ENCODE measurements at places on chromosomes 2 and 18.

GRCh38 chr2:160365716-160366367 is 127.8 kb downstream of the RBMS1 start:
- DNase-seq: no peak

DNA sequence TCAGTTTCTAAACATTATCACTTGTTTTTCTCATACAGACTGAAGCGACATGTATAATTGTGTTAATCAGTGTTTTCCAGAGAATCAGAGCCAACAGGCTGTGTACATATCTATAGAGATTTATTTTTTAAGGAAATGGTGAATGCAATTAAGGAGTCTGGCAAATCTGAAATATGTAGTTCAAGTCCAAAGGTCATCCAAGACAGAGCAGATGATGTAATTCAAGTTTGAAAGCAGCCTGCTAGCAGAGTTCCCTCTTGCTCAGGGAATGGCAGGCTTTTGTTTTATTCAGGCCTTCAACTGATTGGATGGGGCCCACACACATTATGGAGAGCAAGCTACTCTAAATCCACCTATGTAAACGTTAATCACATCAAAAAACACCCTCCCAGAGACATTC is 282.6 kb downstream of the CBLN2 start:
- DNase-seq: no peak

DNA sequence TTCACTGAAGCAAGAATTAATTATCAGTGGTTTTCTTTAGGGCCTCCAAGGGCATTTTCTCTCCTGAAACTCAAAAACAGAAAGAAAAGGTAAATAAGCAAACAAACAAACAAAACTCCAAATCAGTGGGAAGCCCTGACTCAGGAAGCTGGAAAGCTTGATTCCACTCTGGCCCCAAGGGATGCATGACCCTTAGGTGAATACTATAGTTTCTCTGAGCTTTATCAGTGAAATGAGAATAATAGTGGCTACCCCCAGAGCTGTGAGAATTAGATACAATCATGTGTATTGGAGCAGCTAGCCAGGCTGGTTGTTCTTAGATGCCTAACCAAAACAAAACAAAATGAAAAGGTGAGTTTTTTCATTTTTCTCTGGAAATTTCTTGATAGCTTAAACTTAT is 585.1 kb downstream of the CNTNAP5 start:
- DNase-seq: no peak

DNA sequence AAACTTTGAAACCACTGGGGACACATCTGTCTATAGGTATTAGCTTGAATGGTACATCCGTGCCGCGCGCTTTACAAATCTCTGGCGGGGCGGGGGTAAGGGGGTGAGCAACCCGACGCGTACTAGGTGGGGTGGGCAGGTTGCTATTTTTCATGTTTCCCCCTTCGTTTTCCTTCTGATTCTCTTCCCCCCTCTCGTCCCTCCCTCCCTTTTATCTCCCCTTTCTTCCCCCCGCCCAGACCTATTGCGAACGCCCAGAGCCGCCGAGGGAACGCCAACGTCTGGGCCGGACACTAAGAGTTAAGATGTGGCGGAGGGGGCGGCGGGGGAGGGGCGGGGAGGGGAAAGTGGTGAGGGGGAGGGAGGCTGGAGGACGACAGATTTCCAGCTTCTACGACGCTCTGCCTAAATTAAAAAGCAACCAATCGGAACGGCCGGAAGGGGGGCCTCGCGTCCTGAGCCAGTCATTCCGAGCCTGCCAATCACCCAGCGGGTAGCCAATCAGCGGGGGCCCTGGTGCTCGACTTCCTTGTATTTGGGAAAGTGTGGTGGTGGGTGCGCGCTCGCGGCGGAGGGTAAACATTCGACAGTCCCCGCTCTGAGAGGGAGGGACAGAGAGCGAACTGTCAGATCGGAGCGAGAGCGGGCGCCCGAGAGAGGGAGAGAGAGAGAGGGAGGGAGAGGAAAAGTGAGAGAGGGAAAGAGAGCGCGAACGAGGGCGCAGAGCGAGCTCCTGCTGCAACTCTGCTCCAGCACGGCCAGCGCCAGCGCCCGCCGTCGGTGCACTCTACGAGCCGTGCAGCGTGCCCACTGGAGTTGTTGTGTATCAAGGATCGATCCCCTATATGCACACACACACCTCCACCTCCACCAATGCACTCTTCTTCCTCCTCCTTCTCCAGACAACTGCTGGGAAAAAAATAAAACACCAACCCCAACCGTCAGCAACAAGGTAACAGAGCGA is at the start of gene POU3F3:
POU3F3 (plus strand) TSS at position 582 of the 964 bp plus-strand sequence. CDS start 1,396 bp downstream, outside the sequence.
- DNase-seq: peak; percentile 24

DNA sequence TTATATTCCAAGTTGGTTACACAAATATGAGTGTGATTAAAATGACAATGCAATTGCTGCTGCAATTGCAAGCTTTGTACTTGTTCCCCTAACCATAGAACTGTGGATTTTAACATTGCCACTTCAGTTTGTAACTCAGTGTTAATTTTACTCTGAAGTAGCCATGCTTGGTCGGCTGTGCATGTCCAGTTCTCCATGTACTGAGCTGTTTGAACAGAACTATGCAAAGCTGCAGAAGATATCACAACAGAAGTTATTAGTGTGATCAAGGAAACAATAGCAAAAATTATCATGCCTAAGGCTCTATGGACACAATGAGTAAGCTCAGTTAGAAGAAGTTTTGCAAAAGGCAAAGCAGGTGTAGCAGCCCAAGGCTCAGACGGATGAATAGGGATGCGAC is 45.3 kb downstream of the CXCR4 start:
- no peak for DNase-seq

GRCh38 chr18:75337348-75337747 is 90.2 kb downstream of the SMIM21 start:
- DNase-seq: no peak

DNA sequence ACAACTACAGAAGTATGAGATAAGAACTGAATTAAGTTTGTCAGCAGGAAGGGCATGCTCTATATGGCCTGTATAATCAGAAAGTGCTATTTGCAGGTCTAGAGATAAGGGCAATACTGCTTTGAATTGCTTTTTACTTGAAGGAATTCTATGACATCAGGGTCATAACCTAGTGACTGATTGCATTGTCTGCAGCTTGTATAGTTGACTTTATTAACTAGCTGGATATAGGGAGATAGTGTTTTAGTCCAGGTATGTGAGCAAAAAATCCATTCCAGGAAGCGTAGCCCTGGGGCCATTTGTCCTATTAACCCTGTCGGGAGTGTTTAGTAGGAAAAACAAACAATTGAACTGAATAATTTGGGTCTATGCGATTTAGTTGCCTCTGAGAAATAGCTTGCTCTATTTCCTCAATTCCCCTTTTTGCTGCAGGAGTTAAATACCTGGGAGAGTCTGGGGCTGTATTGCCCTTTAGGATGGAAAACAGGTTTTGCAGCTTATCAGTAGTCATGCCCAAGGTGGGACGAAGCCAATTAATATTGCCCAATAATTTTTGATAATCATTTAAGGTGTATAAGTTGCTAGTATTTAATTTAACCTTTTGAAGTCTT is 30.0 kb downstream of the HTR2B start:
- no peak for DNase-seq

GRCh38 chr2:231673348-231673770 is 35.0 kb upstream of the PTMA start:
- DNase-seq: peak; percentile 13

GRCh38 chr2:236785611-236786057 is 216.0 kb downstream of the ACKR3 start:
- no peak for DNase-seq

DNA sequence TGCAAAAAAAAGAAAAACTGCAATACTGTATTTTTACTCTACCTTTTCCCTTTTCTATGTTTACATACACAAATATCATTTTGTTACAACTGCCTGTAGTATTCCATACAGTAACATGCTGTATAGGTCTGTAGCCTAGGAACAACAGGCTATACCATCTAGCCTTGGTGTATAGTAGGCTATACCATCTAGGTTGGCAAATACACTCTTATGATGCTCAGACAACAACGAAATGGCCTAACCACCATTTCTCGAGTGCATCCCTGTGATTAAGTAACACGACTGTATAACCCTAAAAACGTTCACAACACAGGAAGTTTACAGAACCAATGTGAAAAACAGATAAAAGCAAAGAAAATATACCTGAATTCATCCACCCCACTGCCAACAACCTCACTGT is 64.0 kb downstream of the MEMO1 start:
- DNase-seq: no peak

GRCh38 chr2:109423556-109424359 is 190.0 kb downstream of the SEPTIN10 start:
- no peak for DNase-seq

DNA sequence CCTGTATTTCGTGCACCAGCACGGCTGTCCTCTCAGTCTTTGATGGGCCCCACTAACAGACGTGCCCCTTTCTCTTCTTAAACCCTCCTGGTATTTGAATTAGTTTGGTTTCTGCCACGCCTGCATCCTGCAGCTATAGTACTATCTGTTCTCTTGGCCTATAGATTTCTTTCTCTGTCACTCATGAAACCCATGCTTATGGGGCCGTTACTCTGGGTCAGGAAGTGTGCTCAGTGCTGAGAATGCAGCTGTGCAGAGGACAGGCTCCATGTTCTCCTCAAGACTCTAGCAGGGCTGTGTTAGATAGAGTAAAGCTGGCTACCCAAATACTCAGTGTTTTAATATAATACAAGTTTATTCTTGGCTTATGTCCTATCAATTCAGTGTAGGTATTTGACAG is 180.0 kb downstream of the INSIG2 start:
- no peak for DNase-seq

GRCh38 chr2:70985283-70985688 is 6.9 kb downstream of the ANKRD53 start:
- no peak for DNase-seq

- DNase-seq: no peak
Observed at GRCh38 chr18:54390838-54391237, 33.1 kb downstream of the C18orf54 start.

DNA sequence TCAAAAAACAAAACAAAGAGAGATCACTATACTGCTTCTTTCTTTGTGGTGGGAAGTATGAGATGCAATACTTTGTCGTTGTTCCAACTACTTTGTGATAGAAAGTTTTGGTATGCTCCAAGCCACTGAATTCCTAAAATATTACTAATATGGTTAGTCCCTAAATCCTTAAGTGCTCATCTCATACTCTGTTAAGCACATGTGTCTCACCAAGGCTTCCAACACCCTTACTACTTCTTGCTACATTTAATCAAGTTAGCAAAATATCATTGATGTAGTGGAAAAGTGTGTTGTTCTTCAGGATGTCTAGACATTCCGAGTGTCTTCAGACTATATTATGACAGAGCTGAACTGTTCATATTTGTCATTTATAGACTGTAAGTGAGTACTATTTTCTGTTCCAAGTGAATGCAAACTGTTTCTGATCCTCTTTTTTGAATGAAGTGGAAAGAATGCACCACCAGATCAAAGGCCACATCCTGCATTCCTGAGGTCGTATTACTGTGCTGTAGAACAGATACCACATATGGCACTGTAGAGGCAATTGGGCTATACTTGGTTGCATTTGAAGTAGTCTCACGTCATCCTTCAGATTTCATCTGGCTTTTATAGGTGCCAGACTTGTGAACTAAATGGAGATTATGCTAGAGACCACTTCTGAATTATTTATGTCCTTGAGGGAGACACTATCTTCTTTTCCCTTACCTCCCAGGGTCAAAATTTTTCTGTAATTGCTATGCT is 298.4 kb upstream of the ZNF521 start:
- DNase-seq: no peak

DNA sequence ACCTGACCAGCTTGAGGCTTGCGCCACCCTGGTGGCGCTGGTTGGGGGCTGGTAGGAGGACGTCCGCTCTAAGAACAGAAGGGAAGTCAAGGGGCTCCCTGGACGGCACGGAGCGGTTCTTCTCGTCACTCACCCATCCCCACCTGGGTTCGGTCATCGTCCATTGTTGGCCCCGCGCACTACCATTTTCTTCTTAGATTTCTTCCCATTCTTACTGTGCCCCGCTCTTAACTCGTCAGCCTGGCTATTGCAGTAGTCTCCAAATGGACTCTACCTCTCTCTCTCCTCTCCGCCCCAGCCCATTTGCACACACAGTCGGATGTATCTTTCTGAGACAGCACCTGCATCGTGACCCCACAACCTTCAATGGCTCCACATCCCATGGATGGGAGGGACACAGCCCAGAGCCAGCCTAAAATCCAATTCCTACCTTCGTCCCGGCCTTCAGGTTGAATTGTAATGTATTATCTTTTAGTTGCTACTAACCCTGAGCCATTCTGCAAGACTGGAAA is 814 bp upstream of the RAB1A start:
- DNase-seq: no peak

GRCh38 chr18:59873641-59874040 is 26.2 kb upstream of the PMAIP1 start:
- no peak for DNase-seq

DNA sequence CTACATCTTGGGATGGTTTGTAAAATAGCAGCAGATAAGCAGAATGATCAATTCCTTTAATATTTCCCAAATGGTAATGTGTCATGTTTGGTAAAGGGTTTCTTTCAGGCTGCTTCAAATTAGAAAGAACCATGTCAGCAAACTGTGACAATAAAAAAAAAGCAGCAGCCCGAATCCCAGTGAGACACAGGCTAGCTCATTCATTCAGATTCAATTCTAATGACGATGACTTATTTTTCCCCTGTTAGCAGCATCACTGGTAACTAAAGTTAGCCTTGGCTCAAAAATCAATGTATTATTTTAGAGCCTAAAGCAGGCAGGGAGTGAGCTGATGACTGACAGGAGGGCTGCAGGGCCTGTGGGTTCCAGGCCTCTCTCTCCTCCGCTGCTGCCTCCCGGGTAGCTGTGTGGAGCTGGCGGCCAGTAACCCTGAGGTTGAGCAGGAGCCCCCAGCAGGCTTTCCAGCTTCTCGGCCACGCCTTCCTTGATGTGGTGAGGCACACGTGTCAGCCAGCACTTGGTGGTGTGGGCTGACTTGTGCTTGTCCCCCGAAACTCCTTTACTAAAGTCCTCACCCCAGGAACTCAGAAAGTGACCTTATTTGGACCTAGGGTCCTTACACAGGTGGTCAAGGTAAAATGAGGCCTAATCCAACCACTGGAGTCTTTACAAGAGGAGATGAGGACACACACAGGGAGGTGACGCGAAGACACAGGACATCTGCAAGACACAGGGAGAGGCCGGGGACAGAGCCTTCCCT is 120.5 kb upstream of the HS6ST1 start:
- no peak for DNase-seq

- no peak for DNase-seq
Observed at GRCh38 chr18:49525981-49526380, 35.9 kb upstream of the LIPG start.

GRCh38 chr2:169011698-169012097 is 19.4 kb downstream of the ABCB11 start:
- no peak for DNase-seq

GRCh38 chr2:172884336-172884735 is 148.7 kb downstream of the RAPGEF4 start:
- DNase-seq: no peak

- DNase-seq: no peak
Observed at GRCh38 chr2:237164474-237165042, 78.9 kb downstream of the COPS8 start.

DNA sequence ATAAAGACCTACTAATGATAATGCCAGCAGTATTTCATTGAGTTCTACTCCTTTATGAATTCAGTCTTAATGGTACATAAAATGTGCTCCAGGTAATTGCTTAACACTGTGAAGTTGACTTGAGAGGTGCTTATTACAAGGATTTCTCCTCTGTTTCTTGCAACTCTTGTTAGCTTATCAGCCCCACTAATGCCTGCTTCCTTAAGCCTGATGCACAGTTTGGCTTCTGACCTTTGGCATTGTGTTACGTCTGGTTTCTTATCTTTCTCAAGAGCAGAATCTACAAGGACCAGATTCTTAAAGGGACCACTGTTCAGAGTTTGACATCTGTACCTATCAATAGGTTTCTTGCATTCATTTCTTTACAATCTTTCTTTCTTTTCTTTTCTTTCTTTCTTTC is 223.9 kb upstream of the CWC22 start:
- DNase-seq: no peak

All from CD4-positive, alpha-beta T cell (primary cell).